CD14-positive monocyte (primary cell): ENCODE measurements at places on chromosomes 16 and 17.

DNA sequence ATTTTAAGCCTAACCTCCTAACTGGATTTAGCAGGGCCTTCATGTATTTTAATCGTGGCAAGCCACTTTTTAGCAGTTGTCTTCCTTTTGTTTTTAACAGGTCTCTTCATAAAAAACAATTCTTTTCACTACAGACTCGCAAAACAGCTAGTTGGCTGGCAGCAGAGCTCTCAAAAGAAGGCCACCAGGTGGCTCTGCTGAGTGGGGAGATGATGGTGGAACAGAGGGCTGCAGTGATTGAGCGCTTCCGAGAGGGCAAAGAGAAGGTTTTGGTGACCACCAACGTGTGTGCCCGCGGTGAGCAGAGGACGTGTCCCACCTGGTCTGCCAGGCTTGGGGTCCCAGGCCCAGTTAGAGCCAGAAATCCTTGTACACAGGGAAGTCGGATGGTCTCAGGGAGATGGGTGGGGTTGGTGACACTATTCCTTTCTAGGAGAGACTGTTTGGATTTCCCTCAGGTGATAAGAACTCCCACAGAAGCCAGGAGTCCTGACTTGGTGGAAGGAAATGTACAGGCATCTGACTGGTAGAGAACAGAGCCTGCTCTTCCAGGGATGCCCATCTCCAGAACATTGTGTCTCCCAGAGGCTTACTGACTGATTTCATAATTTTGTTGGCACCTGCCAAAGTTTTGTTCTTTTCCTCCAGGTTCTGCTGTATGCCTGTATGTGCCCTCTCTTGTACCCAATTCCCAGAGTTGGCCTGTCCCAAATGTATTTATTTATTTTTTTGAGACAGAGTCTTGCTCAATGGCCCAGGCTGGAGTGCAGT is 14.9 kb upstream of the DDX19A start:
- DNase-seq, result no peak

GRCh38 chr16:66476328-66477027 is 49.4 kb downstream of the BEAN1 start:
- no peak for DNase-seq

DNA sequence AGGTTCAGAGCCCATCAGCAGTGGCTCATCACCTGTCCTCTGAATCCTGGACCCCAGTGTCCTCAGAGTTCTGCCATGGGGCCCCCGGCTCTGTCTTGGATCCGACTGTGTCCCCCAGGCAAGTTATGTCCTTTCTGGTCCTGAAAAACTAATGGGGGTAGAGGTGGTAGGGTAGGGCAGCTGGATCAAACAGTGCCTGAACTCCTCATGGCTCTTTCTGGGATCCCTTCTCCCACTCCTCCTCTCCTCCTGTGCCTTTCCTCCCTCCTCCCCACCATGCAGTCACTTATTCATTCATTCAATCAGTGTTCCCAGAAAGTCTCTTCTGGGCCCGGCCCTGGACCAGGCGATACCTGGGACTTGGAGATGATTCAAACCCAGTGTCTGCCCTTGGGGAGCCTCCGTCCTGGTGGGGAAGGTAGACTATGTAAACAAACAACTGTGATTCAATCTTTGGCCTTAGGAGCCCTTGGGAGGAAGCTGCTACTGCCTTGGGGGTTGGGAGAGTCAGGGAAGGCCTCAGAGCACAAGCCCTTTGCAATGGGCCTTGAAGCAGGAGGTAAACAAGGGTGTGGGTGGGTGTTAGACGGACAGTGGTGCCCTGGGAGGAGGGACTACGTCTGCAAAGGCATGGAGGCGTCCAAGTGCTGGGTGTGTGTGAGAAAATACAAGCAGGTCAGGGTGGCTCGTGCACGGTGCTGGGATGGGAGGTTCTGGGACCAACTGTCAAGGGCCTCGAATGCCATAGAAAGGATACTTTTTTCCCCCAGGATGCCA is 6.4 kb upstream of the FAM83G start:
- DNase-seq, result no peak

DNA sequence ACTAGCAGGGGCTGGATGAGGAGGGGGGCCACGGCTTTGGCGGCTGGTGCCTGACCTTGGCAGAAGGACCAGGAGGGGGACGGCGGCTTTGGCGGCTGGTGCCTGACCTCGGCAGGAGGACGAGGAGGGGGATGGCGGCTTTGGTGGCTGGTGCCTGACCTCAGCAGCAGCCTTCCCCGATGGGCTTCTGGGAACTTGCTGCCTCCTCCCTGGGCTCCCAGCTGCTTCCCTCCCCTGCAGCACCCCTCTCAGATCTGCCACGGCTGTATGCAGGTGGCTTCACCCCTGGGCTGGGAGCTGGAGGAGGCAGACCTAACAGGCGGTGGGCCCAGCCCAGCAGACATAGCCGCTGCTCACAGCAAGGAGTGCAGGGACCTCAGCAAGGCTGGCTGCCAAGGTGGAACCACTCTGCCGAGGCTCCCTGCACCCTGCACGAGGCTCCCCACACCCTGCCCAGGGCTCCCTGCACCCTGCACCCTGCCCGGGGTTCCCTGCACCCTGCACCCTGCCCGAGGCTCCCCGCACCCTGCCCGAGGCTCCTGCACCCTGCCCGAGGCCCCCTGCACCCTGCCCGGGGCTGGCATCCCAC is 38.4 kb upstream of the CBFA2T3 start:
- no peak for DNase-seq

- DNase-seq, result no peak
These were observed 7.3 kb upstream of the SREBF1 start for GRCh38 chr17:17844079-17844478.
